ENCODE measurements at places on chromosomes 11 and 22. TPM values are rescaled to one million over a fixed set of nuclear protein-coding genes. Genes with fewer than 3 reads are reported as not detected.

- peaks cover 5% of the 10 kb centered on the region for H3K4me1 ChIP-seq
- H3K36me3 ChIP-seq: no peaks in the 10 kb centered on the region
- H3K27me3 ChIP-seq: no peaks in the 10 kb centered on the region
These were observed 4.9 kb upstream of the CYTH4 start for GRCh38 chr22:37277384-37277783.

- no peak for DNase-seq
- H3K27me3 ChIP-seq: no peaks in the 10 kb centered on the region
- no peak overlapping the region for H3K27ac ChIP-seq
- H3K4me3 ChIP-seq: no peak overlapping the region
- H3K4me1 ChIP-seq: no peaks in the 10 kb centered on the region
These were observed 1248.9 kb downstream of the JRKL start for GRCh38 chr11:97638641-97639224.

DNA sequence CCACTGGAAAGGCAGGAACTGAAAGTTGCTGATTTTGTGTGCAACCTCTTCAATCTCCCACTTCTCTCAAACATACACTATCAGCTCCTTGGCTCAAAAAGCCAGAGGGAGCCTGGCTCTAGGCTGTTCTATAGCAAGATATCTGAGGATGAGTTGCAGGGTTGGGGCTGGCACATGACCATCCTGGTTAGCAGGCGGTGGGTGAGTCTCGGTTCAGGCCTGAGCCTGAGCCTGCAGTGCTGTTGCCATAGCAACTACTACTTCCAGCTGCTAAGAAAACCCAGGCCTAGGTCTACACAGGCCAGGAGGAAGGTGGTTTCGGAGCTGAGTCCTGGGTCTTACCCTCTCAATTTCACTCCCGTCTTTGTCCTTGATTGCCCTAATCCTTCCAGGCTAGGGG is 39.0 kb downstream of the CWC15 start:
- H3K36me3 ChIP-seq: no peaks in the 10 kb centered on the region
- no peak overlapping the region for H3K4me3 ChIP-seq
- no peaks in the 10 kb centered on the region for H3K27me3 ChIP-seq
- H3K27ac ChIP-seq: peak overlapping the region; percentile 53
- no peak for DNase-seq
- H3K4me1 ChIP-seq: peaks cover 48% of the 10 kb centered on the region

GRCh38 chr22:24394254-24394653 is 33.1 kb upstream of the ADORA2A start:
- no peak for DNase-seq
- no peaks in the 10 kb centered on the region for H3K27me3 ChIP-seq
- H3K27ac ChIP-seq: no peak overlapping the region
- H3K4me3 ChIP-seq: no peak overlapping the region

- H3K27me3 ChIP-seq: no peaks in the 10 kb centered on the region
- H3K36me3 ChIP-seq: no peaks in the 10 kb centered on the region
- peak overlapping the region; percentile 84 for H3K27ac ChIP-seq
- H3K4me1 ChIP-seq: peaks cover 63% of the 10 kb centered on the region
- DNase-seq: no peak
- no peak overlapping the region for H3K4me3 ChIP-seq
These were observed 39.6 kb downstream of the TSPAN18 start for GRCh38 chr11:44766112-44766971.

GRCh38 chr11:65953471-65953870 is 8.1 kb upstream of the SART1 start:
- H3K4me1 ChIP-seq: no peaks in the 10 kb centered on the region
- DNase-seq: no peak
- no peaks in the 10 kb centered on the region for H3K36me3 ChIP-seq
- H3K27ac ChIP-seq: no peak overlapping the region

DNA sequence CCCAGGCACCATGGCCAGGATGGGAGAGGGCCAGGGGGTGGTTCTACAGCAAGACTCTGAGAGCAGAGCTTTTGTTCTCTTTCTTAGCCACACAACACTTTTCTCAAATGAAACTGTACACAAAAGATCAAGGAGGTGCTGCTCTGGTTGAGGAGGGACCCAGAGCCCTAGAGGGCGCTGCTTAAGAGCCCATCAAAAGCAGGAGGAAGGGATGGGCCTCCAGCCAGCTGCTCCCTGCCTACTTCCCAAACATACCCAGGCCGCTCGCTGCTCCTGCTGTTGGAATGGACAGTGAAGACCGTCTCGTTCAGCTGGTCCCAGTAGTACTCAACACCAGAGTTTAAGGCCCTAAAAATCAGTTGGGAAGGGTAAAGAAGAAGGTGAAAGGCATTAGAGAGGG is 18.4 kb upstream of the CHRM4 start:
- DNase-seq: no peak
- peaks cover 4% of the 10 kb centered on the region for H3K4me1 ChIP-seq
- peaks cover 38% of the 10 kb centered on the region for H3K36me3 ChIP-seq
- H3K4me3 ChIP-seq: no peak overlapping the region
- H3K27ac ChIP-seq: no peak overlapping the region

DNA sequence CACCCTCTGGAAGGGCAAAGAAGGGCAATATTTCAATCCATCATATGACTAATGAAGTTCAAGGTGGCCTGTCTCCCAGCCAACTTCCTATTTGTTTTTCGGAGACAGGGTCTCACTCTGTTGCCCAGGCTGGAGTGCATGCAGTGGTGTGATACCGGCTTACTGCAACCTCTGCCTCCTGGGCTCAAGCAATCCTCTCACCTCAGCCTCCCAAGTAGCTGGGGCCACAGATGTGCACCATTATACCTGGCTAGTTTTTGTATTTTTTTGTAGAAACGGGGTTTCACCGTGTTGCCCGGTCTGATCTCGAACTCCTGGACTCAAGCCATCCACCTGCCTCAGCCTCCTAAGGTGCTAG is 13.4 kb downstream of the ABTB2 start:
- no peak overlapping the region for H3K27ac ChIP-seq
- peaks cover 81% of the 10 kb centered on the region for H3K4me1 ChIP-seq

The TRIM49 gene
- not detected for total RNA-seq

The KCNJ1 gene
- total RNA-seq: not detected

The TNNT3 gene
- total RNA-seq: 6.0 TPM

The HBD gene
- 4.3 TPM for total RNA-seq

The VWCE gene
- total RNA-seq: 1.4 TPM

The OR10D3 gene
- not detected for total RNA-seq

The FOLR3 gene
- total RNA-seq: 0.50 TPM

The APOA4 gene
- 0.40 TPM for total RNA-seq

The LARGE2 gene
- not detected for total RNA-seq

The MOGAT2 gene
- total RNA-seq: not detected

The TMEM191B gene
- not detected for total RNA-seq

The NUDT8 gene
- 4.5 TPM for total RNA-seq

The KCNE3 gene
- 6.5 TPM for total RNA-seq

The MFRP gene
- total RNA-seq: not detected

The BAIAP2L2 gene
- 1.1 TPM for total RNA-seq

The ANGPTL5 gene
- total RNA-seq: 0.42 TPM

Data from esophagus muscularis mucosa (tissue), 4 donors.